ENCODE measurements at places on chromosomes 4 and X. TPM values are rescaled to one million over a fixed set of nuclear protein-coding genes. Genes with fewer than 3 reads are reported as not detected.

Gene MOB1B
- 42.3 TPM for total RNA-seq

Gene FABP2
- total RNA-seq = not detected

Gene FOXR2
- total RNA-seq = not detected

Gene MAOA
- total RNA-seq = 7.8 TPM

Gene FUNDC1
- total RNA-seq = 11.3 TPM

Gene FAM133A
- total RNA-seq = 1.6 TPM

Gene FDCSP
- not detected for total RNA-seq

Gene CRLF2
- not detected for total RNA-seq

Gene WDR45
- total RNA-seq = 37.6 TPM

Gene FRMD7
- total RNA-seq = not detected

Gene FAM193A
- total RNA-seq = 42.3 TPM

Gene TLR1
- total RNA-seq = 3.8 TPM

Gene DAPP1
- 0.31 TPM for total RNA-seq

Gene IL13RA2
- 5.9 TPM for total RNA-seq

Gene CTSO
- 6.3 TPM for total RNA-seq

Gene FGD1
- 13.8 TPM for total RNA-seq

Gene CLCN4
- total RNA-seq = 56.3 TPM

Gene GPR34
- total RNA-seq = 5.6 TPM

Gene PAK3
- 105 TPM for total RNA-seq

Gene BMX
- total RNA-seq = not detected

Gene SOX3
- 4.7 TPM for total RNA-seq

Gene ZNF41
- 14.7 TPM for total RNA-seq

Gene SPANXC
- not detected for total RNA-seq

Gene PASD1
- total RNA-seq = not detected

Gene VEGFD
- total RNA-seq = not detected

Gene LUZP4
- total RNA-seq = not detected

Gene PAGE2B
- total RNA-seq = not detected

Gene RBM47
- 0.94 TPM for total RNA-seq

Gene F8A3
- 1.9 TPM for total RNA-seq

Gene EDA2R
- 1.3 TPM for total RNA-seq

Gene KIF4A
- 4.1 TPM for total RNA-seq

Gene UGT2B11
- total RNA-seq = not detected

Gene EGF
- total RNA-seq = 0.31 TPM

Gene SULT1B1
- total RNA-seq = 0.31 TPM

Gene ODAPH
- total RNA-seq = not detected

Gene KLB
- not detected for total RNA-seq

Gene SPANXB1
- not detected for total RNA-seq

Gene GPR78
- total RNA-seq = not detected

Measured in parietal lobe (tissue), 2 donors.